ENCODE measurements at places on chromosomes 6 and 20.

- no peak for DNase-seq
Measured at GRCh38 chr20:24395151-24395550, 74.3 kb upstream of the SYNDIG1 start.

GRCh38 chr20:49349694-49350252 is 71.9 kb upstream of the ZNFX1 start:
- no peak for DNase-seq

DNA sequence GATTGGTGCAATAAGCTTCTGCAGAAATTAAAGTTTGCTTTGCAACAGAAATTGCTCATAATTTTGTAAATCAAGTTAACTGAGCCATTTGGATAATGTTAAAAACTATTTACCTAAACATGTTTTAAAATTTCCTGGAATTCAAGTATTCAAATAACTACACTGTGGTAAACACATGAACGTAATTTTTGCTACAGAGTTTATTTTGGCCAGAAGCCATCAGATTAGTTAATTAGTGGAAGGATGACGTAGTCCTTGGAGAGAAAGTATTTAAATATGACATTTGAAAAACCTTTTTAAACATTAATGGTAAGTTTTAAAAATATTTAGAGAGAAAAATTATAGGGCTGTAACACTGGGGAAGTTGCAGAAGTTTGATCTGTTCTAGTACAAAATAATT is 121.2 kb upstream of the UST start:
- DNase-seq = peak; percentile 6

- peak; percentile 43 for DNase-seq
Measured at GRCh38 chr6:75723382-75723781, 25.7 kb upstream of the MYO6 start.

DNA sequence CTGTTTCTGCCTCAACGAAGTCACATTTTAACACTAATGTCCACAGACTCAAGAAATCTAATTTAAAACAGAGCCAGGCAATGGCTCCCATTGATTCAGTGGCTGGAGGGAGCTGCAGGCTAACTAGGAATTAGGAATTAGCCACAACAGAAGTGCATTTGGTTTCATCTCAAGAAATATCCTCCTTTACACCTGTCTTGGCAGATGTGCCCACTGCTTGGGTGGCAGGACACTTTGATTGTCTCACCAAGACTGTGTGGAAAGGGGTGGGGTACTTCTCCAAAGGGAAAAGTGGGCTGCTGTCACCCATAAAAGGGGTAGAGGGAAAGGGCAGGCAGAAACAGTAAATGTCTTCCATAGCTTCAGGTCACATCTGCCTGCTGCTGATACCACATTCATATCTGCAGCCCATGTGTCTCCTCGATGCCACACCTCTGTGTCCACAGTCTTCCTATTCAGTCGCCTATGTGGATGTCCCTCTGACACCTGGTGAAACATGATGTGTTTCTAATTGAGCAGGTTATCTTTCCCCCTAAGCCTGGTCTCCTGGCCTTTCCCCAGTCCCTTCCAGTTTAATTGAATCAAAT is 10.9 kb upstream of the OSER1 start:
- DNase-seq = no peak

GRCh38 chr6:6960571-6961251 is 147.1 kb upstream of the RREB1 start:
- peak; percentile 27 for DNase-seq

DNA sequence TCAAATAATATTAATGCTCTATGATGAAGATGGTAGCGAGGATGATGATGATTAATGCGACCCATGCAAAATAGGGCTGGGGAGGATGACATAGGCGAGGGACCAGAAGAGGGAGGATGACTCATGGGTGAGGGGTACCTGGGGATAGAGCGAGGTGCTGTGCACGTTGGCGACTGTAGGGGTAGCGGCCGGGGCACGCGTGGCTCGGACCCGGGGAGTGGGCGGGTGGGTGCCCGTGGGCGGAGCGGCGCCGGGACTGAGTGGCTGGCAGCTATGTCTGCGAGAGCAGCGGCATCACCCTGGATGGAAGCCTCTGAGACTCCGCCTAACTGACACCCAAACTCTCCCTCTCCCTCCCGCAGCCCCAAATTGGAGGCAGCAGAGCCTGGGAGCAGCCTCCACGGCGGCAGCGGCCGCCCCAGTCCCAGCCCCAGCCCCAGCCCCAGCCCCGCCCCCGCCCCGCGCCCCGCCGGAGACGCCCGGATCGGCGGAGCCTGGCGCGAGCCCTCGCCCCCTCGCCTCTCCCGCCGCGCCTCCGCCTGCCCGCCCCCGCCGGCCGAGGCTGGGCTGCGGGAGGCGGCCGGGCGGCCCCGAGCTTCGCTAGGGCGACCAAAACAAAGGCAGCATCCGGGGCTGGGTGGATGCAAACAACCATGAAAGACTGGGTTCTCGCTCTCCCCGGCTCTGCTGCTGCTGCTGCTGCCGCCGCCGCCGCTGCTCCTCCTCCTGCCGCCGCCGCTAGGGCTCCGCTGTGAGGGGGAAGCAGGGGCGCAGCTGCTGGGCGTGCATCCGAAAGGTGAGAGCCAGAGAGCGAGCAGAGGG is at the start of gene RIMS1:
TSS of gene RIMS1 (plus strand) at position 367 of the 822 bp plus-strand sequence. CDS start 474 bp downstream, outside the sequence.
- DNase-seq = peak; percentile 65

DNA sequence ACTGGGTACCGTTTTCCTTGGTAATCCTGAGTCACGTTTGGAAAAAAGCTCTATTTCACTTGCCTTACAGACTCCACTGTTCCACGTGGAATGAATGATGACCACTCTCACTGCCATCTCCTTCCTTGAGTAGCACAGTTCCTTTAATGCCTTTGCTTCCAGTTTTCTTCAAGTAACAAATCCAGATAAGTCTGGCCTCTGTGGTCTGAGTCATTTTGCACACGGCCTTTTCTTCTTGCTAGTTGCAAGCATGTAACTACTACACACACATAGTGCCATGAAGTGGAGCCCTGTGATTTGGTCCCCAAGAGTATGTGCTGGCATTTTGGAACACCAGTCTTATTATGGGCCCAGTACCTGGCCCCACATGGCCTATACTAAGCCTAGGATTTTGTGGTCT is 182.8 kb downstream of the SASH1 start:
- no peak for DNase-seq

All from NCI-H69 (cell line).